Cerebellum (tissue), 4 donors: ENCODE measurements at places on chromosomes 6 and 20.

DNA sequence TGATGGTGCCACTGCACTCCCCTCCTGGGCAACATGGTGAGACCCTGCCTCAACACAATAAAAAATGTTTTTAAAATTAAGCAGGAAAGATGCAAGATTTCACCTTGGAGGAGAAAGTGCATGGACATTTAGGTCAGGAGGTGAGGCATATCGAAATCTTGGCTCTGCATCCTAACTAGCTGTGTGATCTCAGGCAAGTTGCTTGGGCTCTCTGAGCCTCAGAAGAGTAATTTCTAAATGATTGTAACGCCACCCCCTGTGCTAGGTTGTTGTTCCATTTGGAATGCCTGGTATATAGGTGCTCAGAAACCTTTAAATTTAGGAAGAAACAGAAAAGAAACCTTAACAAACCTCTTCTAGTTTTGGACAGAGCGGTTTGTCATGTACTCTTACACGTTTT lies 35.9 kb upstream of the C20orf144 start:
- DNase-seq: no peak

DNA sequence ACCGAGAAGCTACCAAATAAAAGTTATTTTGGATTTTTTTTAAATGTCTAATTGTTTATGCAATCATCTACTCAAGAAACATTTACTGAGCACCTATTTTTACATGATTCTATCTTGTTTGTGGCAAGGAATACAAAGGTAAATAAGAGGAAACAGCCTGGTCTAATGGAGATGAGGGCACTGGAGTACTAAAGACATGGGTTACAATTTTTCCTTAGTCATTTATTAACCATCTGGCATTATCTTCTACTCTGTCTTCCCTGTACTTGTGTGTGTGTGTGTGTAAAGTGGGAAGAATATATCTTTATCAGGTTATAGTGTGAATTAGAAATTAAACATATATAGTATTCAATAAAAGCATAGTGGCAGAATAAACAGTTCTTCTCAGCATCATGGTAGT lies 455.5 kb upstream of the FLRT3 start:
- DNase-seq: no peak

- no peak for DNase-seq
Measured at GRCh38 chr6:27214126-27214601, 33.3 kb upstream of the PRSS16 start.

DNA sequence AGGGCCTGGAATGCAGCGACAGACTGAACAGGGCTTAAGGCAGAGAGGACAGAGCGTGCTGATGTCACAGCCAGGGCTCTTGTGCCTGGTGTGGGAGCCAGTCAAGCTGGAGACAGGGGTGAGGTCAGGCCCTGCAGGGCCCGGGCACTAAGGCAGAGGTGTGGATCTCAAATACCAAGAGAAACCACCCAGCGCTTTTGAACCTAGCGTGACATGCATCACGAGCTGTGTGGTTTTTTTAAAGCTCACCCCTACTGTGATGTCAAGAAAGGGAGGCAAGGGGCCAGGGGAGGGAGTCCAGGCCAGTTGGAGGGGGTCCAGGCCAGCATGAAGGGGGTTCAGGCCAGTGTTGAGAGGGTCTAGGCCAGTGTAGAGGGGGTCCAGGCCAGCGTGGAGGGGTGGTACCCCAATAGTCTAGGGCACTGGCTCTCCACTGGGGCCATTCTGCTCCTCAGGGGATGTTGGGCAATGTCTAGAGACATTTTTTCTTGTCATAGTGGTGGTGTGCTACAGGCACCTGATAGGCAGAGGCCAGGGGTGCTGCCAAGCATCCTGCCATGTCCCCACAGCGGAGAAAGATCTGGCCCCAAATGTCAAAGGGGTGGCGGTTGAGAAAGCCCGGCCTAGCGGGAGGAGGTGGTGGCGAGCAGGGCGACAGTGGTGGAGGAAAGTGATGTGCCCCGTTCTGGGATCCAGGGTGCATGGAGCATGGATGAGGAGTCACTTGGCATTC lies 42.6 kb downstream of the RBM38 start:
- no peak for DNase-seq

DNA sequence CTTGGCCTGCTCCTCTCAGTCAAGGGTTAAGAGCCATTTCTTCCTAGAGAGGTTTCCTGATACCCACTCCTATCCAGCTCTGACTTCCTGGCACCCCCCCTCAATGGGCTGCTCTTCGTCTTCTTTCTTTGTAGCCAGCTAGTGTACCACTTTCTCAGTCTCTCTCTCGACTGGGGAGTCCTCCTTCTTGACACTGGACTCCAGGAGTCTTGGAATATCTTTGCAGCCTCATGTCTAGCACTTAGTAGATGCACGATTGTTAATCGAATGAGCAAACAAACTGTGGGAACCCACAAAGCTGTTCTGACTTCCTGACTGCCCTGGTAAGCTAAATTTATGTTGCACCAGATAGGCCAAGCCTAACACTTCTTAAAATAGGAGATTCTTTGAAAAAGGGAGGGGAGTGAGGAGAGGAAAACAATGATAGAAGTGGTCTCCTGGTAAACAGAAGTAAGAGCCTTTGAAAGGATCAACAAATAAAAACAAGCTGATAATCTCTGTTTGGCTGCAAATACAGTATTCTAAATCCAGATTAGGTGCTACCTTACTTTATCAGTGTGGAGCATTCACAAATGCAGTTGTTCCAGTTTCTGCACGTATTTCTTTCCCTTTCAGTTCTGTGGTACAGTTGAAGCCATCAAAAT lies 160.1 kb upstream of the CITED2 start:
- DNase-seq: no peak

DNA sequence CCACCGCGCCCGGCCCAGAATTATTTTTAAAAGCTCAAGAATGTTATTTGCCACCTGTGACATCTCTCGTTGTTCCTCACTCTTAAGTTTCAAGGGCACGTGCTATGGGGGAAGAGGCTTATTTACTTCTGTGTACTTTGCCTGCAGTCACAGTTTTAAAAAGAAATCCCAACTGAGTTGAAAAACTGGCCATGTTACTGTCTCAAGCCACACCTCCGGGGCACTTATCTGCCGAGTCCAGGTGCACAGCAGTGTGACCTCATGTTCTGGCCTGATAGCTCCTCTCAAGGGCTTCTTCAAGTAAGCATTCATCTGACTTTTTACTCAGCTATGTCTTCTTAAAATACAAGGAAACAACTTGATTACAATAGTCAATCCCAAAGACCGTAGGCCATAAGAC lies 34.5 kb downstream of the SHLD1 start:
- no peak for DNase-seq

GRCh38 chr6:64034910-64035655 lies 399.5 kb downstream of the PHF3 start:
- no peak for DNase-seq

DNA sequence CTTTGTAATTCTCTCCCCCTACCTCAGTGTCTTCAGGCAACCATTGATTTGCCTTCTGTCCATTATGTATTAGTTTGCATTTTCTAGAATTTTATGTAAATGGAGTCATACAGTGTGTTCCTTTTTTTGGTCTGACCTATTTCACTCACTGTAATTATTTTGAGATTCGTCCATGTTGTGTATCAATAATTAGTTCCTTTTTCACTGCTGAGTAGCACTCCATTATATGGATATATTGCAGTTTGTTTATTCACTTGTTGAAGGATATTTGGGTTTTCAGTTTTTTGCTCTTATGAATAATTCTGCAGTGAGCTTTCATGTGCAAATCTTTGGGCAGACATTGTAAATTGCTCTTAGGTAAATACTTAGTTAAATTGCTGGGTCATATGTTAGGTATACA lies 97.1 kb downstream of the CTNNBL1 start:
- no peak for DNase-seq

DNA sequence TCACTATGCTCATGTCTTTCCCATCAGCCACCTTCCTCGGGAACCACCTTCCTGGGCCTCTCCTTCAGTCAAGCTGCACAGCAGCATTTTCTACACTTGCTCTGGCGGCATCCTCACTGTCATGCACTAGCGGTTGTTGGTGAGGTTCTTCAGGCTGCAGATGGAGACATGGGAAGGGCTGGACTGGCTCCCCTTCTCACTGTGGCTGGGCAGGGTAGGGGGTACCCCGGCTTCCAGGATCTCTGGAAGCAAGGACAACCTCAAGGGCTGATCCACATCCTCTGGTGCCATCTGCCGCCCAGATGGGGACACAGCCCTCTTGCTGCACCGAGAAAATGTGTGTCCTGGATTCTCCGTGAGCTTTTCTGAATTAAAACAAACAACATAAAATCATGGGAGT lies 180.1 kb upstream of the RNF24 start:
- peak; percentile 66 for DNase-seq

DNA sequence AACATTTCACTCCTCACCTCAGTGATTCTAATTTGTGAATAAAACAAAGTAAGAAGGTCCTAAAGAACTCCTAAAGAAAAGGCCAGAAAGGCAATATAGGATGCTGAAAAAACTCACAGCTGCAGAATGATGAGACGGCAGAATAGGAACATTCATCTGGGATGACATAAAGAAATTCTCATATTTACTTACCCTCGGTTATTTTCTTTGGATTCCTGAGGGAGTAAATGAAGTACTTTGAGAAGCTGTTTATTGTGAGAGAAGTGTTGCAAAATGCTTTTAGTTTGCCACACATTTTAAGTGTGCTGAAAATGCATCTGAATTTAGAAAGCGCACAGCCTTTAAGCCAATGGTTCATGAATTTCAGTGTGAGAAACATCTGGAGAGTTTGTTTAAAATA lies 35.7 kb upstream of the RBL1 start:
- DNase-seq: no peak

DNA sequence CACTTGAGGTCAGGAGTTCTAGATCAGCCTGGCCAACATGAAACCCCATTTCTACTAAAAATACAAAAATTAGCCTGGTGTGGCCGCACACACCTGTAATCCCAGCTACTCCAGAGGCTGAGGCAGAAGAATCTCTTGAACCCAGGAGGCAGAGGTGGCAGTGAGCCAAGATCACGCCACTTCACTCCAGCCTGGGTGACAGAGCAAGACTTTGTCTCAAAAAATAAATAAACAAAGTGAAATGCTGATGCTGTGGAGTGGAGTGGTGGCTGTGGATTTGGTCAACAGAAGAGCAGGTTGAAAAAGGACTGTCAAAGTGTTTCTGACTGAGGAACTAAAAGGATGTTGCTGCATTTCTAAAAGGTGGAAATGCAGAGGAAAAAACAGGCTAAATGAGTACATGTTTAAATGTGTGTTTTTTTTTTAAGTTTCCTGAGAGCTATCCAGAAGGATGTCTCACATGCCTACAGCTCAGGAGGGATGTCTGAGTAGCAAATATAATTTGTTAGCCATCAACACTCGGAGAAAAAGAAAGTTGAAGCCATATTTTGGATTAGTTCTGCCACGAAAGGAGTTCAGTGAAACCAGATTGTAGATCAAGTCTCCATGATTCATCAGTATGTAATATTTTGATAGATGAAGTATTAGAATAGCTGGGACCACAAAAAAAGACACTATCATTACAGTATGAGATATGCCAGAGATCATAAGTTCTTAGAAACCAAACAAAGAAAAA lies 621.1 kb upstream of the ADGRB3 start:
- no peak for DNase-seq

DNA sequence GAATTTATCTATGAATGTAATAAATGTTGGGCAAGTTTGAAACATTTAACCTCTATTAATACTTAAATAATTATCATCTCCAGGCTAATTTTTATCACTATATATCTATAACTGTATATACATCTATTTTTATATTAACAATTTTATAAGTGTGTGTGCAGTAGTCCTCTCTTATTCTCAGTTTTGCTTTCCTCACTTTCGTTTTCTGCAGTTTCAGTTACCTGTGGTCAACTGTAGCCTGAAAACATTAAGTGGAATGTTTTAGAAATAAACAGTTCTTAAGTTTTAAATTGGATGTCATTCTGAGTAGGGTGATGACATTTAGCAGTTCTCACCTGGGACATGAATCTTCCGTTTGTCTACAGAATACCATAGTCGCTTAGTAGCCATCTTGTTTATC lies 379.4 kb upstream of the MAN1A1 start:
- DNase-seq: no peak

DNA sequence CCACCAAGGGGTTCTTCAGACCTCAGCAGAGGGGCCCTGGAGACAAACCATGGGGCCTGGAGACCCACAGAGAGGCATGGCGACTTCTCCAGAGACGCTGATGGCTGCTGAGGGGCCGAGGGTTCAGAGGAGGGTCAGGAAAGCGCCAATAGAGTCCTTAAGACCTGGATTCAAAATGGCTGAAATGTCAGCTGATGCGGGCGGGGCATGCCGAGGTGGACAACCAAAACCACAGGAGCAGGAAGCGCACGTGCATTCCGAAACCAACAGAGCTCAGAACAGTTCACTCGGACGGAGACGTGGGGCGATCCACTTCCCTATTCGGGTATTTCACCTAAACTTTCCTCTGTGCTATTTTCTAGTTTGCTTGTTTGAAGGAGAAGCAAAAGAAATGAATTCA lies 99.9 kb upstream of the RIN2 start:
- no peak for DNase-seq

DNA sequence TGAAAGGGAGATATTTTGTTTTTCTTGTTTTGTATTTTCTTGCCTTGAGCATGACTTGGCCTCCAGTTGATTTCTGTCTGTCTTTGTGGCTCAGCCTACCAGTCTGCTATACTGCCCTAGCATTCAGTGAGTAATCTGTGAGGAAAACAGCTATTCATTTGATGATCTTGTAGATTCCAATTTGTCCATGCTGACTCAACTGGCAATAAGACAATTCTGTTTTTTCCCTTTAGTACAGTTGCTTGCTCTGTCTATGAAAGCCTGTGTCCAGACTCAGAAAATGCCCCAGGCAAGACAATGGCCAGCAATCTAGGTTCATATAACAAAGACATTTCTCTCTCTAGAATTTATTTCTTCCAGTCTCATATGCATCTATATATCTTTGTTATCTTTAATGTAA lies 10.9 kb upstream of the SOX4 start:
- DNase-seq: no peak

GRCh38 chr6:26241033-26241895 lies 123.7 kb upstream of the BTN3A2 start:
- DNase-seq: no peak

DNA sequence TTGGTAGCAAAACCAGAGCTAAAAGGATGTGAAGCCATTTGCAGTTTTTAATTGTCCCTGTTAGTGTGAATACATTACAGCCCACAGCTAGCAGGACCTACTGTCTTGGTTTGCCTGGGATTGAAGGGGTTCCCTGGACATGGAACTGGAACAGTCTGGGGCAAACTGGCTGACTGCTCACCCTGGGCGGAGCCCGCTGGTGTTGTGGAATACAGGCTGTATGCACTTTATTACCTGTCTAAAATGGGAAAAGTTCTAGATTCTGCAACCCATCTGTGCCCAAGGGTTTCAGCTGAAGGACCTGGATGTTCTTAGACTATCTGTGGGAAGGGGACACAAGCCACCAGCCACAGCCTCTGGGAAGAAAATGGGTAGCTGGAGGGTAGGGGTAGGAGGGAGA lies 12.2 kb upstream of the CDKN1A start:
- no peak for DNase-seq

GRCh38 chr6:166313255-166314070 lies 5.3 kb upstream of the PRR18 start:
- DNase-seq: no peak
